NCI-H2171 treated with DMSO at 0.1 percent for 48 hours (cell line): ENCODE measurements at places on chromosomes 11 and 22.

- no peak for DNase-seq
These were observed 58.9 kb upstream of the THY1 start for GRCh38 chr11:119481667-119482400.

- peak; percentile 6 for DNase-seq
These were observed 6.7 kb downstream of the PHOX2A start for GRCh38 chr11:72237112-72237931.

GRCh38 chr11:73233692-73234470 lies 15.8 kb downstream of the P2RY2 start:
- peak; percentile 9 for DNase-seq

DNA sequence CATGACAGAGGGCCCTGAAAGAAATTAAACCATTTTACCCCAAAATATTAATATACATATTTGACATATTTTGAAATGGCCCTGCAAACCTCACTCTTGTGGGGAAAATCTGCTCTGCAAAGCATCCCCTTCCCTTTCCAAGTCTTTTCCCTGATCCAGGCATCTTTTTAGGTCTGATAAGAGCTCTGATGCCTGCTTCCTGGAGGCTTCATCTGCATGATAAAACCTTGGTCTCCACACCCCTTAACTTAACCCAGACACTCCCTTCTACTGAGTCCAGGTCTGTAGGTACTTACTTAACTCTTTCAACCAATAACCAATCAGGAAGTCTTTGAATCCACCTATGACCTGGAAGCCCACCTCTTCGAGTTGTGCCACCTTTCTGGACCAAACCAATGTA lies 1.8 kb upstream of the LGALS12 start:
- no peak for DNase-seq

GRCh38 chr11:61140416-61140815 lies 20.8 kb downstream of the VPS37C start:
- DNase-seq, result no peak
